ENCODE measurements at places on chromosomes 7 and 10.

DNA sequence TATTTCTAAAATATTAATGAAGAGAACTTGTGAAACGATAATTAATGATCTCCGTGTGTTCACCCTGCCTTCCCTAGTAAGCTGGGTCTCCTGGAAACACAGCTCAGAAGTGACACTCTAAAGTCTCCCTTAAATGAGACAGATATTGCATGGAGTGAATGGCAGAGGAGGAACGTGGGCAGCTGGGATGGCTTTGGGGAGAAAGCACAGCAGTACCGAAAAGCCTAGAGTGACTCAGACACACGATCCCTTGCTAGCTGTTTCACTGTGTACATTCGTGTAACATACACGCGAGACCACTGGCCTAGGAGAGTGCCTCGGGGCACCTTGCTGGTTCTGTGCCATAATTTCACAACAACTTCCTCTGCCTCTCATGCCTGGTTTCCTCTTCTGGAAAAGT lies 199.9 kb upstream of the TCERG1L start:
- no peak for DNase-seq

DNA sequence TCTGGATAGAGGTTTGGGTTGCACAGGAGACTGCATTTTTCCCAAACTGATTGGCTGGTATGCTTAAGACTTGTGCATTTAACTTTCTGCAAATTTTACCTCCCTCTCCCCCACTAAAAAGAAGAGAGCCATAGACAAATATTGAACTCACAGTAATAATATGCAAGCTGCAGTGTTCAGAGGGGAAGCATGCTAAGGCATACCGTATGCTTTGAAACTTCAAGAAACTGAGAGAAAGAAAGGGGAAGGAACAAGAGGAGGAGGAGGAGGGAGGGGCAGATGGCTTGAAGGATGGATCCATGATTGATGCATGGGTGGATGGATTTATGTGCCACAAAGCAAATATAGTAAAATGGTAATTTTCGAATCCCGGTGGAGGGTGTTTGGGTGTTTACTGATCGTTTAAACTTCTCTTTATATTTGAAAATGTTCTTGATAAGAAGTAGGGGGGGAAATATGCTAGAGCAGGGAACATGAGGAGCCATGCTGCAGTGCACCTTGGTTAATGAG lies 7.8 kb upstream of the KLF6 start:
- no peak for DNase-seq

DNA sequence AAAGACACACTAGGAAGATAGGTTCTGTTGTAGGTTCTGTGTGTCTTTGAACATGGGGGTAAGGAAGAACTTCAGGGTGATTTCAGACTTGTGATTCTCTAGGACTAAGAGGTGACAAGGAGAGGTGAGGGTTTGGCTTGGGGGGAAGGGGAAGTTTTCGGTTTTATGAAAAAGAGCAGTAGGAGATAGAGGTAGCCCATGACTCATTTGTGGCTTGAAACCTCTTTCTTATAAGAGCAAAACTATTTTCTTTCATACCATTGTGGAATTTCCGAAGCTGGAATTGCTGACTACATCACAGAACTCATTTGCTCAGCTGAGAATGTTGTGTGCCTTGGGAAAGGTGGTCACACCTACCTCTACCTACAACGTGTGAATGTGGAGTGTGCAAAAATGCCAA lies 39.6 kb upstream of the IKZF1 start:
- DNase-seq: no peak

GRCh38 chr10:22655312-22655981 lies 58.9 kb downstream of the PIP4K2A start:
- DNase-seq: no peak

GRCh38 chr10:122333037-122333436 lies 41.5 kb upstream of the PLEKHA1 start:
- no peak for DNase-seq

- DNase-seq: no peak
These were observed 199.0 kb downstream of the PPP1R9A start for GRCh38 chr7:95106401-95106800.

GRCh38 chr7:132666774-132667172 lies 90.5 kb upstream of the PLXNA4 start:
- no peak for DNase-seq

GRCh38 chr7:11591055-11591633 lies 240.9 kb downstream of the THSD7A start:
- DNase-seq: no peak

DNA sequence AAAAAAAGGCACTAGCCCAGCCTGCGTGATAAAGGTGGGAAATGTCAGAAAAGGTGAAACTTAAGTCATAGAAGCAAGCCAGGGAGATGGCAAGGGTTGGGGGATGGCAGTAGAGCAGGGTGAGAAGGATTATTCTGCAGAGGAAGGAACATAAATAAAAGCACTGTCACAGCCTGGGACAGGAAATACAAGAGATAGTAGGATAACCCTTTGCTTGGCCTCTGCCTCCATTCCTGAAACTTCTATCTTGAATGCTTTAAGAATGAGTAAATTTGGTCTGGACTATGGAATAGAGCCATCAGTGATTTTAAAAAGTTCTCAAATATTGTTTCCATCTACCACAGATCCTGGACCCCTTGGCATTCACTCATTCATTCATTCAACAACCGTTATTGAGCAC lies 50.0 kb downstream of the ABCC2 start:
- no peak for DNase-seq

- DNase-seq: no peak
These were observed 156.6 kb upstream of the TRIM24 start for GRCh38 chr7:138303230-138304070.

- DNase-seq: no peak
These were observed 58.3 kb upstream of the PPP1R3C start for GRCh38 chr10:91690996-91691676.

DNA sequence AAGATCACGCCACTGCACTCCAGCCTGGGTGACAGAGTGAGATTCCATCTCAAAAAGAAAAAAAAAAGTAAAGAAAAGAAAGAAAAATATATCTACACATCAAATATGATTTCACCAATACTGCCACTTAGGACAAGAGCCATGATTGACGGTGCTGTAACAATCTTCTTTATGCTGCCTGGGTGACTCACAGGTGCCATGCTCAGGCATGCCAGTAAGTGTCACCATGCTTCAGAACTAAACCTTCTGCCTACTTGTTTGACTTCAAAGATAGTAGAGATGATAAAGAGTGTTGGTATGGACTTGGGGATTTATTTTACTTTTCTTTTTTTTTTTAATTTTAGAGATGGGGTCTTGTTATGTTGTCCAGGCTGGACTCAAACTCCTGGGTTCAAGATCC lies 33.6 kb upstream of the DNMBP start:
- no peak for DNase-seq

DNA sequence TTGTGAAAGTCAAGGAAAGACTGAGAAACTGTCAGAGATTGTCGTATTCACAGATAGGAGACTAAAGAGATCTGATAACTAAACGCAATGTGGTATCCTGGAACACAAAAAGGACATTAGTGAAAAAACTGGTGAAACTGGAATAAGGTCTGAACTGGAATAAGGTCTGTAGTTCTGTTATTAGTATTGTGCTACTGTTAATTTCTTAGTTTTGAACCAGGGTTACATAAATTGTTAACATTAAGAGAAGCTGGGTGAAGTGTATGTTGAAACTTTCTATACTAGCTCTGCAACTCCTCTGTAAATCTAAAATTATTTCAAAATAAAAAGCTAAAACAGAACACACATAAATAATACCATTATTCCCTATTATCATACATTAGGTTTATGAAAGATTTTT lies 3.4 kb upstream of the NT5C2 start:
- DNase-seq: no peak

- DNase-seq: no peak
These were observed 21.3 kb upstream of the XPNPEP1 start for GRCh38 chr10:109944613-109945012.

GRCh38 chr10:10462151-10462941 lies 555.3 kb upstream of the CELF2 start:
- DNase-seq: no peak

GRCh38 chr7:38558761-38559345 lies 72.3 kb downstream of the AMPH start:
- DNase-seq: no peak

- peak; percentile 18 for DNase-seq
These were observed 907 bp upstream of the IFRD1 start for GRCh38 chr7:112449353-112449752.

GRCh38 chr10:52213321-52213752 lies 100.7 kb upstream of the DKK1 start:
- DNase-seq: no peak

GRCh38 chr7:2405601-2406345 lies 2.4 kb downstream of the CHST12 start:
- DNase-seq: no peak

DNA sequence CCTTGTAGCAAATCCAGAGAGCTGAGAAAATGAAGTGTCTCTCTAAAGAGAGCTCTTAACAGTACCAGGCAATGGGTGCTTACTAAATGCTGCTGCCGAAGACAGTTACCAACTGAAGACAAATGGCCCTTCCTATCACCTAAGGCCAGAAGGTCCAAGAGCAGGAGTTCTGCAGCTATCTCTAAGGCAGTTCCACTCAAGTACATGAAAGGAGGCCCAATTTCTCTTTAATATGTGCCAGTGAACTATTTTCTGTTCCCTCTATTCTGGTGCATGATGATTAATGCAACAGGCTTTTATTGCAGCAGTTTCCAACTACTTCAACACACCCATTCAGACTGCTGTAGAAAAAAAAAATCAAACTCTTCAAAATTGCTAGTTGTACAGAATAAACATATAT lies 122.5 kb downstream of the SLC25A13 start:
- no peak for DNase-seq

GRCh38 chr10:4001811-4002210 lies 216.8 kb upstream of the KLF6 start:
- no peak for DNase-seq

- no peak for DNase-seq
These were observed 38.4 kb downstream of the EEPD1 start for GRCh38 chr7:36191292-36191920.

DNA sequence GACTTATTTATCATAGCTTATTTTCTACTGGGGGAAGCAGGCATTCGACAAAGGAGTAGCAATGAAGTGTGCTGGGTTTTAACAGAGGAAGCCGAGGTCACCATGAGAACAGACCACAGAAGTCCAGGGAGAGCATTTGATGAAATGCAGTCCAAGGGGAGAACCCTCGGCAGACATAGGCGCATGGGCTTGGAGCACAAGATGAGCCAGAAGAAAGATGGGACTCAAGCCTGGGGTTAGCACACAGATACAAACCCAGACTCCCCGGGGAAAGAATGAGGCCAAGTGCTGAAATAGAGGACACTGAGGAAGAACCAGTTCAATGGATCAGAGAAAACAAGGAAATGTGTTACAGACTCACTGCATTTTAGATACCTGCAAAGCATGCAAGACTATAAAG lies 209.5 kb downstream of the FAM107B start:
- no peak for DNase-seq

GRCh38 chr7:124031919-124032318 lies 948 bp downstream of the TMEM229A start:
- DNase-seq: no peak

DNA sequence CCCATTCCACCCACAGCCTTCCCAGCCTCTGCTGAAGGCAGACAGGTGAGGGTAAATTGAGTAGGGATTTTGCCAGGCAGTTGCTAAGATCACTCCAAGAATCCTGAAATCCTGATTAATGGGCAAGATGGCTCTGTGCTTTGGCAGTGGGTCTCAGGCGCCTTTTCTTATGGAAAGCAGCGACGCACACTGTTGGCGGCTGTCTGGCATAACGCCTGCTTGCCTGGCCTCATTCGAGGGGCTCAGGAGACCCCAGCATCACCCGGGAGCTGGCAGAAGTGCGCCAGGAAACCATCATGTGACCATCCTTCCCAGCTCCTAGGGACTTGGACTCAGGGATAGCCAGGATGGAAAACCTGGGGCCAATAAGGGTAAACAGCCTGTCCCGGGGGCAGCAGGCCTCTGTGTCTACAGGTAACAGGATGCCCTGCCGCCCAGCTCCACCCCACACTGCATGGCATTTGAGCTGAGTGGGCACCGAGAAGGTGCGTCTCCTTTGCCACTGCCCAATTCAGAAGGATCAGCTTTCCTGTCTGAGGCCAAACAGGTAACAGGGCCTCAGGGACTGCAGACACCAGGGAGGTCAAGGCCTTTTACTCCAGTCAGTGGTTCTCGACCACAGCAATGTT lies 98.6 kb downstream of the FAM53B start:
- no peak for DNase-seq

- DNase-seq: no peak
These were observed 699.1 kb downstream of the SUGCT start for GRCh38 chr7:40833888-40834234.

- no peak for DNase-seq
These were observed 139.6 kb downstream of the PTPN20 start for GRCh38 chr10:47050618-47051455.

- DNase-seq: no peak
These were observed 19.5 kb downstream of the AMZ1 start for GRCh38 chr7:2707481-2707880.

DNA sequence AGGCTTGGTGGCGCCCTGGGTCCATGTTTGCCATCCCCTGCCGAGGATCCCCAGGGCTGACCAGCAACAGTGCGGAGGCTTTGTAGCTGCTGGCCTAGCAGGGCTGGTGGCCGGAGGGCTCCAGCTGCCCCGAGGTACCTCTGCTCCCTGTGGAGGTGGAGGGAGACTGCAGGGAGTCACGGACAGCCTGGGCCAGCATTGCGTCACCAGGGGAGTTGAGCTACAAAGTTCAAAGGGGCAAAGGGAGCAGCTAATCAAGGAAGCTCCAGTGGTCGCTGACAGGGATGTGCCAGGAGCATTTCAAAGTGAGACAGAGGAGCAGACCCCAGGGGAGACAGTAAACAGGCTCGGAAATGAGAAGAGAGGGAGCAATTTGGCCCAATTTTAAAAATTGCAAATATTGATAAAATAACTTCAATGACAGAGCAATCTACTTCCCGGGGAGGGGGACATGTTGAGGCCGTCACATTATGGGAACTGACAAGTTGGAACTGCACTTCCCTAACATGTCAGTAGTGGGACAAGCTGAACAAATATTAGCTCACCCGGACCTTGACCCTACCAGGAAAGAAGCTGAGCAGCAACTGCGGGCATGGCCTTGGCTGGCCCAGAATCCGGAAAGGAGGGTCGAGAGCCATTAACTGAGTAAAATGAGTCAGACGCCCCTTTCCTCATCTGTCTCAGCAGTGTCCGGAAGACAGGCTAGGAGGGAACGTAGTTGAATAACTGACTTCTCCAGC lies 39.4 kb downstream of the BTBD16 start:
- DNase-seq: no peak

GRCh38 chr10:7161484-7162250 lies 249.2 kb downstream of the SFMBT2 start:
- DNase-seq: no peak

DNA sequence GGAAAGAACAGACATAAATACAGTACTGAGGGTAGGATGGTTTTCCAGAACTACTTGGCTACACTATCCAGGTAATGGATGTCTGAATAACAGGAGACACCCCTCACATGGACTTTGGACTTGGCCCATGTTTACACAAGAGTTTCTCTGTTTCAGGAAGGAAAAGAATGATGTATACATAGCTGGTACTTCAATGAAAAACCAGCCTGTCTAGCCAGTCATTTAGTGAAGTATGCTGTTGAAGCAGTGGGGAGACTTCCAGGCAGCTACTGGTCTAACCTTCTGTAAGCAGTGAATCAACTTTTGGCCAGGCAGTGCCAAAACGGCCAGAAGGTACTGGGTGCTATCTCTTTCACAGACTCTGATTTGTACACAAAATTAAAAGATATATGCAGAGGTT lies 135.0 kb downstream of the MBL2 start:
- no peak for DNase-seq

Measured in stimulated activated CD8-positive, alpha-beta memory T cell treated with anti-CD3 and anti-CD28 coated beads, Interleukin-4, amount 100 ng/mL, for 1 hour (primary cell).